Activated CD4-positive, alpha-beta T cell treated with anti-CD3 and anti-CD28 coated beads, Interleukin-2, amount 10 ng/mL, durations not matched to agents 7 days and 5 days (primary cell): ENCODE measurements at places on chromosomes 16 and 17. TPM values are rescaled to one million over a fixed set of nuclear protein-coding genes. Genes with fewer than 3 reads are reported as not detected.
A peak's percentile ranks its signal among the peaks of the same experiment; 100 is the strongest.

ELMO3 gene
- 6.2 TPM for total RNA-seq

GNG13 gene
- total RNA-seq = not detected

CDRT15 gene
- not detected for total RNA-seq

DNA sequence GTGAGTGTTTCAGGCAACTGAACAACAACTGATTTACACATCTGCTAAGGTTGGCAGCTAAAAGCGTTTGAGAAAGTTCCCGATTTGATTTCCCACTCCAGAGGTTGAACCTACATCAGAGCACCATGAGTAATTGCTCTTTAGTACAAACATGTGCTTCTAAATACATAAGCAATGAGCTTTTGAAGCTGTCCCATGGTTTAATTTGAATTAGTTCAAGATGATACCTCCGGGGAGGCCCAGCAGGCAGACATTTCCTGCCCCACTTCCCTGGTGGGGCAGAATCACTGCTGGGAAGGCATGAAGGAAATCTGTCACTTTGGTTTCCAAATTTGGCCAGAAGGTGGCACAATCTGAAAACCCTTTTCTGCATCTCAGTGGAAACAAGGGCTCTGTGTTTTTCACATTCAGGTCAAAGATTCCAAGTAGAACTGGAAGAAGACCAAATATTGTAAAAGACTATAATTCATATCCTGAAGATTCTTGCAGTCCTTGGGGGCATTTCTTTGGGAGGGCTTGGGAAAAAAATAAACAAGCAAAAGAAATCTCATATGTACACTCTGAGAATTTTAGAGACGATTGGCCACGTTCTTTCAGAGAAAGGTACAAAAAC, 176.2 kb upstream of the FAM20A start:
- no peaks in the 10 kb centered on the region for H3K4me1 ChIP-seq
- H3K27me3 ChIP-seq = peaks cover 13% of the 10 kb centered on the region
- H3K27ac ChIP-seq = no peak overlapping the region
- no peak overlapping the region for H3K4me3 ChIP-seq
- H3K36me3 ChIP-seq = no peaks in the 10 kb centered on the region

DNA sequence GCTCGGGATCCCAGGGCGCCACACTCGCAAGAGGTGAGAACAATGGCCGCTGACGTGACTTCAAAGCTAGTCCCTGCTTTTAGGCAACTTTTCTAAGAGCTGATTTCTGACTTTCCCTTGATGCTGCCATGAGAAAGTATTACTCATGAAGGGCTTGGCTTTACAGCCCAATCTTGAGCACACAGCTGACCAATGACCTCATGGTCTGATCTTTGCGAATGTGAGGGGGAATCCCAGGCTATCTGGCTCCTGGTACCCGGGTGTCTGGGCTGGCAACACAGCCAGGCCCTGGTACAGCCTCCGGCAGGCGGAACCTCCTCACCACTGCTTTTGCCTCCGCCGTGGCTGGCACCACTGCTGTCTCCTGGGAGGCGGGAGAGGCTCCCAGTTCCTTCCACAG, 17.5 kb downstream of the NDUFAF8 start:
- H3K27me3 ChIP-seq = no peaks in the 10 kb centered on the region
- H3K36me3 ChIP-seq = peaks cover 14% of the 10 kb centered on the region
- no peak overlapping the region for H3K4me3 ChIP-seq
- no peak overlapping the region for H3K27ac ChIP-seq

GRCh38 chr17:2266865-2267228, 36.7 kb downstream of the SMG6 start:
- peaks cover 81% of the 10 kb centered on the region for H3K4me1 ChIP-seq
- peak overlapping the region; percentile 96 for H3K27ac ChIP-seq
- H3K4me3 ChIP-seq = peak overlapping the region; percentile 74
- H3K36me3 ChIP-seq = peaks cover 51% of the 10 kb centered on the region
- no peaks in the 10 kb centered on the region for H3K27me3 ChIP-seq
- peak; percentile 22 for DNase-seq

DNA sequence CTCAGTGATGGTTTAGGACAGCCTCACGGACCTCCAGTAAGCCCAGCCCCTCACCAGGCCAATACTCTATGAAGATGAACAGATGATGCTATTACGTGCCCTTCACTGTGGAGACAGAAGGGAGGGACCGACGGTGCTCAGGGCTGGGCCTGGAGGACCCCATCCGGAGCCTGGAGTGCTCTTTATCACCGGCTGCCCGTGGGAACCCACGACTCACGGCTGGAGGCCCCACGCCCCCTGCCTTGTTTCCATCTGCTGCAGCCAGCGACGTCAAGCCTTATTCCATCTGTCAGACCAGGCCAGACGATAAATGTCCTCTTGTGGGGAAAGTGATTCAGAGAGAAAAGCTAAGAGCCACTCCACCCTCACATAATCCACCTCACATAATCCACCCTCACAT, 4.0 kb upstream of the TIMM22 start:
- H3K27ac ChIP-seq = no peak overlapping the region
- H3K36me3 ChIP-seq = no peaks in the 10 kb centered on the region
- DNase-seq = no peak
- H3K4me1 ChIP-seq = peaks cover 9% of the 10 kb centered on the region

GRCh38 chr17:7328840-7329373, at the start of gene NEURL4:
Gene NEURL4, minus strand, starts transcription at chr17:7329335. Its CDS starts 23 bp downstream, at chr17:7329312.
- H3K27ac ChIP-seq = peak within 1 kb of the TSS; percentile 98
- H3K36me3 ChIP-seq = peaks cover 11% of the 10 kb centered on the region
- DNase-seq = peak; percentile 45
- H3K4me1 ChIP-seq = peaks cover 60% of the 10 kb centered on the region

DNA sequence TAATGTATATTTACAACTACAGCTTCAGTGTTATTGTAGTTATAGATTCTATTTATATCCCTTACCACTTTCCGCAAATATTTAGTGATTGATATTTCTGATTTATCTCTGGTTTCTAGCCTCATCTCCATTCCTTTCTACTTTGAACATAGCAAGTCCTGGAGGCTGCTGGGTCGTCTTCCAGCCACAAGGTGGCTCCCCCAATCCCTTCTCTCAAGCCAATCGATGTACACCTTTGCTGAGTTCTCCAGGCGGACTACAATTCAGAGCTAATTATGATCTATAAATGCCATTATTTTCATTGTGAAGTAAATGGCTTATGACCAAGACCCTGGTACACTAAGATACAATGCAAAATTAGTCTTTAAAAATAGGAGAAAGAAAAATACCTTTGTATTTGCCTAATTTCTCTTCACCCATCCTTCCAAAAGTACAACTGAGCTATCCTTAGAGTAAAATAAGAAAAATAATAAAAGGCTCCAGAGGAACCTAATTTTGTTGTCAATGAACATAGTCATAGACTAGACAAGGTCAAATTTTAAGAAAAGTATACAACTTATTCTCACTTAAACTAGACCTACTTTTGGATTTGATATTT, 122.1 kb downstream of the SKAP1 start:
- peaks cover 2% of the 10 kb centered on the region for H3K36me3 ChIP-seq
- H3K27ac ChIP-seq = no peak overlapping the region
- H3K4me1 ChIP-seq = no peaks in the 10 kb centered on the region
- no peak overlapping the region for H3K4me3 ChIP-seq
- no peaks in the 10 kb centered on the region for H3K27me3 ChIP-seq

DNA sequence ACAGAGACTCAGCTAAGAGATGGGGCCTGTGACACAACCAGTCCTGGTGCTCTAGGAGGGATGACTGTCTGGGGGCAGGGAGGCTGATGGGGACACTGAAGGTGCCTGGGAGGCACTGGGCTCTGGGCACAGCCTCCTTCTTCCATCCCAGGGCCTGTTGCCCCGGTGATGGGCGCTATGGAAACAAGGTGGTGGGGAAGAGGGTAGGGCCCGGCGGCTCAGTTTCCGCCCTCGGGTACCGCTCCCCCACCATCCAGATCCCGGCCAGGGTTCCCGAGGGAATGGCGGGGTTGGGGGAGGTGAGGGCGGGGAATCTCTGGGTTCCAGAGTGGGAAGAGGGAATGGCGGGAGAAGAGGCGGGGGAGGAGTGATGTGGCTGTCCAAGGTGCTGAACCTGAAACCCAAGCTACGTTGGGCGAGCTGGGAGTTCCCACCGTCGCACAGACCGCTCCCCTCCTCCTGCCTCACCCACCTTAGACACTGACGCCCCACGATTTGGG, 981 bp downstream of the KCNH4 start:
- H3K27ac ChIP-seq = no peak overlapping the region
- peaks cover 25% of the 10 kb centered on the region for H3K27me3 ChIP-seq
- peaks cover 48% of the 10 kb centered on the region for H3K4me1 ChIP-seq
- DNase-seq = peak; percentile 44
- no peaks in the 10 kb centered on the region for H3K36me3 ChIP-seq

DNA sequence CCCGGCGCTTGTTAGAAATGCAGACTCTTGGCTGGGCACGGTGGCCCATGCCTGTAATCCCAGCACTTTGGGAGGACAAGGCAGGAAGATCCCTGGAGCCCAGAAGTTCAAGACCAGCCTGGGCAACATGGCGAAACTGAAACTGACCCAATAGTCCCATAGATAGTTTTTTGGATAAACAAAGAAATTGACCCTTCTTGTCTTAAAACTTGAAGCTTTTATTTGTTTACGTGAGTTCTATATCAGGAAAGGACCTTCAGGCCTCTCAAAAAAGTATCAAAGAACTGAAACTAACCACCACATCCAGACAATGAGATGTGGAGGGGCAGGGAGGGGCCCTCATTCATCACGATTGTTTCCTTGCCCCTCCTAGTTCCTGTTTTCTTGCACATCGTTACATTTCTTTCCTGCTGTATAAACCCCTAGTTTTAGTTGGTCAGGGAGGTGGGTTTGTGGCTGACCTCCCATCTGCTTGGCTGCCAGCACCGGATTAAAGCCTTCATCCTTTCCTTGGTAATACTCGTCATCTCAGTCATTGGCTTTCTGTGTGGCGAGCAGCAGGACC, 29.9 kb upstream of the PRM1 start:
- no peaks in the 10 kb centered on the region for H3K36me3 ChIP-seq
- H3K4me3 ChIP-seq = peak overlapping the region; percentile 18
- H3K27me3 ChIP-seq = no peaks in the 10 kb centered on the region
- peaks cover 79% of the 10 kb centered on the region for H3K4me1 ChIP-seq
- peak overlapping the region; percentile 98 for H3K27ac ChIP-seq

- H3K36me3 ChIP-seq = no peaks in the 10 kb centered on the region
- H3K27ac ChIP-seq = no peak overlapping the region
- H3K27me3 ChIP-seq = peaks cover 13% of the 10 kb centered on the region
Observed at GRCh38 chr17:34615326-34615725, 35.9 kb downstream of the TMEM132E start.

ZNF771 gene
- 3.4 TPM for total RNA-seq

DNA sequence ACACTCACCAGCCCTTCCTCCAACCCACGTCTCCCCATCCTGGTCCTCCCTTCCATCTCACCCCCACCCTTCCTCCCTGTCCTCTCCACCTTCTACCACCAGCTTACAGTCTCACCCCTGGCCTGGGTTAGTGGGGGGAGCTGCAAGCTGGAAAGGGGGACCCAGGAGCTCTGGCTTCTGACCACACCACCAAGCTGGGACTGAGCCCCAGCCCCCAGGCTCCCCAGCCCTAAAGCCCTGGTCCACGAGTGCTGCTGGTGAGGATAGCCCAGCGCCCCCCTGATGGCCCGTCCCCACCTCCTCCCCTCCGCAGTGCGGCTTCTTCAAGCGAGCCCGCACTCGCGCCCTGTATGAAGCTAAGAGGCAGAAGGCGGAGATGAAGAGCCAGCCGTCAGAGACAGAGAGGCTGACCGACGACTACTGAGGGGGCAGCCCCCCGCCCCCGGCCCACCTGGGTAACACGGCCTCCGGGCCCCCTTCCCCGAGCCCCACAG, 7.2 kb upstream of the PDK2 start:
- H3K27me3 ChIP-seq = peaks cover 2% of the 10 kb centered on the region
- DNase-seq = no peak
- no peaks in the 10 kb centered on the region for H3K4me1 ChIP-seq
- H3K27ac ChIP-seq = no peak overlapping the region

TNFSF13 gene
- 4.0 TPM for total RNA-seq

GRCh38 chr16:19410435-19411171, 7.1 kb upstream of the TMC5 start:
- no peak for DNase-seq
- no peaks in the 10 kb centered on the region for H3K36me3 ChIP-seq
- H3K4me3 ChIP-seq = peak overlapping the region; percentile 53

DNA sequence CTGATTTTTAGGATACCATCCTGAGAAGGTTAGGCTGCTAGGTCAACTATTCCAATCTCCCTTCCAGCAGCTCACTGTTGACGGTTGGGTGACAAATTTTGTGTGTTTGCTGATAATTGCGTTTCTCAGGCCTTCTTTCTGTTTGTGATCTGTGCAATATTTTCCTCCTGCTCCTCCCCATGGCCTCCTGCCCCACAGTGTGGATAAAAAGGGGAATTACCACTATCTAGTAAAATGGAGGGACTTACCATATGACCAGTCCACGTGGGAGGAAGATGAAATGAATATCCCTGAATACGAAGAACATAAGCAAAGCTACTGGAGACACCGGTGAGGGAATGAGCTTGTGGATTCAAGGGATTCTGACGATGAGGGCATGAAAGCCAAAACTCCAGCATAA, 9.2 kb downstream of the CHD3 start:
- DNase-seq = no peak
- H3K27me3 ChIP-seq = no peaks in the 10 kb centered on the region
- no peak overlapping the region for H3K4me3 ChIP-seq

DNA sequence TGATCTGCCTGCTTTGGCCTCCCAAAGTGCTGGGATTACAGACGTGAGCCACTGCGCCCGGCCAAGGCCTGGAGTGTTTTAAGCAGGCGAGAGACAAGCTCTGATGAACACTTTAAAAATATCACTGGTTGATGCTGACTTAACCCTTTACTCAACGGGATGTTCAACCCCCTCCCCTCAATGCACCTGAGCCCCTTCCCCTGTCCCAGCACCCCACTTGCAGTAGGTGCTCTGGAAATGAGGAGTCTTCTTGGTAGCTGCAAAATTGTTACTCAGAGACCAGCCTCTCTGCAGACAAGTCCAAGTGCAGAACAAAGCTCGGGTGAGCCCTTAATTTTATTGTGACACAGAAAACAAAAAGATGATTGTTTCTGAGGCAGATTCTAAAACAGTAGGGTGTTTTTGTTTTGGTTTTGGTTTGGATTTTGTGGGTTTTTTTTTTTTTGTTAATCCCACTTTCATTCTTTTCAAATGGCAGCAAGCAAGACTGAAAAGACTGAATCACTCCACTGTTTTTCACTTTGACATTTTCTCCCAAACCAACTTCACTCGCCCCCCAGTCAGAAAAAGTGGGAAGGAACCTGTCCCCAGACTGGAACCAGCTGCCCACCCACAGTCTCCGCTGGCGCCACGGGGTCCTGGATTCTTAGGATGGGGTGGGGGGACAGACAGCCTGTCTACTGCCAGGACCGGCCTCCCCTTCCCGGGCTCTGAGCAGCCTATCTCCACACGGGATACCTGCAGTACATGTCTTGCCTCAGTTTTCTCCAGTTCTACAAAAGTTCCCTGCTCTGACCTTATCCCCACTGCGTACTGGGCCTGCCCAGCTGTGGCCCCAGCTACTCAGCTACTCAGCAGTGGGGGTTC, 5.2 kb upstream of the PLLP start:
- no peaks in the 10 kb centered on the region for H3K36me3 ChIP-seq
- peak overlapping the region; percentile 77 for H3K27ac ChIP-seq
- H3K4me3 ChIP-seq = no peak overlapping the region

MILR1 gene
- 0.27 TPM for total RNA-seq
